Small intestine (tissue), 16 donors: ENCODE measurements at places on chromosomes 2 and 18. TPM values are rescaled to one million over a fixed set of nuclear protein-coding genes. Genes with fewer than 3 reads are reported as not detected.
A peak's percentile ranks its signal among the peaks of the same experiment; 100 is the strongest.

DNA sequence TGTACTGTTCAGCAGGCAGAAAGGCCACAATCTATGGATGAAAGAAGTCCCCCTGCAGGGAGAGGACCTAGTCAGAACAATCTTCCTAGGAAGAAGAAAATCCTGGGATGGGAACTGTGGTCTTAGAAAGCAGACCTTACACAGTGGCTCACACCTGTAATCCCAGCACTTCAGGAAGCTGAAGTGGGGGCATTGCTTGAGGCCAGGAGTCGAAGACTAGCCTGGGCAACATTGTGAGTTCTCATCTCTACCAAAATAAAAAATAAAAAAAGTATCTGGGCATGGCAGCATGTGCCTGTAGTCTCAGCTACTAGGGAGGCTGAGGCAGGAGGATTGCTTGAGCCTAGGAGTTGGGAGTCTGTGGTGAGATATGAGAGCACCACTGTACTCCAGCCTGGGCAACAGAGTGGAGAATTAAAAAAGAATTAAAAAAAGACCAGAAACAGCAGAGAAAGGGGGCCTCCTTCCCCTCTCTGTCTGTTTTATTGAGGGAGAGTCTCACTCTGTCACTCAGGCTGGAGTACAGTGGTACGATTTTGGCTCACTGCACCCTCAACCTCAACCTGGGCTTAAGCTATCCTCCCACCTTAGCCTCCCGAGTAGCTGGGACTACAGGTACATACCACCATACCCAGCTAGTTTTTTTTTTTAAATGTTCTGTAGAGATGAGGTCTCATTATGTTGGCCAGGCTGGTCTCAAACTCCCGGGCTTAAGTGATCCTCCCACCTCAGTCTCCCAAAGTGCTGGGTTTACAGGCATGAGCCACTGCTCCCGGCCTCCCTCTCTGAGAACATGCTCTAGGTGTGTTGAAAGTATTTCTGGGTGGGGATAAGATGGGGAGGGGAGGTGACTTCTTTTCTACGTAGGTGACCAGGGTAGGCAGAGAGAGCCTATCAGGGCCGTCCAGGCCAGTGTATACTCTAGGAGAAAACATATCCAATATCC, 7.4 kb downstream of the RHOB start:
- no peak overlapping the region for H3K4me3 ChIP-seq
- H3K27me3 ChIP-seq: no peaks in the 10 kb centered on the region
- no peak for DNase-seq
- H3K27ac ChIP-seq: no peak overlapping the region

DNA sequence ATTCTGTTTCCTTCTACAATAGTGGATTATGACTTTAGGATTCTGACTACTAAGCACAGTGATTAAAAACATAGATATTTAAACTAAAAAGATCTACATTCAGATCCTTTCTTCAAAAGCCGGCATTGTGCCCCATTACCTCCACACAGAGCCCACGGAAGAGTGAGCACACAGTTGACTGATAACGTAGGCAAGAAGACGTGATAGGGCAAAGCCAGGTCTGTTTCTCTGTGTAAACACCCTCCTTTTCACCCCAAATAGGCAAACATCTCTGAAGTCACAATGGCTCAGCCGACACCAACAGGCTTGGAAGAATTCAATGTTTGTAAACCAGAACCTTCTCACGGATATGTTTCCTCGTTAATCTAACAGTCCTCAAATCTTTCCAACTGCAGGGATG, 302.9 kb downstream of the CMPK2 start:
- H3K27me3 ChIP-seq: no peaks in the 10 kb centered on the region
- no peak overlapping the region for H3K4me3 ChIP-seq
- no peak for DNase-seq
- no peaks in the 10 kb centered on the region for H3K36me3 ChIP-seq

The KRTCAP3 gene
- 61.6 TPM for polyA plus RNA-seq

DNA sequence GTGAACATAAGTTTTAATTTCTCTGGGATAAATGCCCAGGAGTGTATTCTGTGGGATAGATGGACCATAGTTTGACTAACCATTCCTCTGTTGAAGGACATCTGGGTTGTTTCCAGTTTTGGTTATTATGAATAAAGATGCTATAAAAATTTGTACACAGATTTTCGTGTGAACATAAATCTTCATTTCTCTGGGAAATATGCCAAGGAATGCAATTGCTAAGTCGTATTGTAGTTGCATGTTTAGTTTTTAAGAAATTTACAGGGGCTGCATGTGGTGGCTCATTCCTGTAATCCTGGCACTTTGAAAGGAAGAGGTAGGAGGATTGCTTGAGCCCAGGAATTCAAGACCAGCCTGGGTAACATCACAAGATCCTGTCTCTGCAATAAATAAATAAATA, 6.9 kb upstream of the SLC11A1 start:
- no peak overlapping the region for H3K4me3 ChIP-seq
- no peak overlapping the region for H3K27ac ChIP-seq
- H3K4me1 ChIP-seq: no peaks in the 10 kb centered on the region
- H3K36me3 ChIP-seq: no peaks in the 10 kb centered on the region
- H3K27me3 ChIP-seq: no peaks in the 10 kb centered on the region

DNA sequence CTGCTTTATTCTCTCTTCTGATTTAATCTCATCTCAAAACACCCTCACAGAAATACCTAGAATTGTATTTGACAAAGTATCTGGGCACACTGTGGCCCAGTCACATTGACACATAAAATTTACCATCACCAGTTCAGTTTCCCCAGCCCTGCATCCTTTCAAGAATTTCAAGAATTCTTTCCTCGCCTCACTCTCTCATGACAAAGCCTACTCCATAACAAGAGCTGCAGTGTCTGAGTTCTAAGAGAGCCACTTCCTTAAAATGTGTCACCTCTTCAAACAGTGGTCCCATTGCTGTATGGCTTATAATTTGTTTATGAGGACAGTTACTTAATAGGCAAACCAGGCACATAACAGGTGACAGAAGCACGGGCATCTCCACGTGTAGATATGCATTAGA, 90.9 kb upstream of the STK39 start:
- no peak overlapping the region for H3K4me3 ChIP-seq
- DNase-seq: no peak
- H3K36me3 ChIP-seq: no peaks in the 10 kb centered on the region
- H3K27me3 ChIP-seq: no peaks in the 10 kb centered on the region
- H3K27ac ChIP-seq: no peak overlapping the region

GRCh38 chr2:10163498-10164486, 41.3 kb downstream of the RRM2 start:
- peaks cover 2% of the 10 kb centered on the region for H3K4me1 ChIP-seq
- no peak overlapping the region for H3K27ac ChIP-seq
- H3K27me3 ChIP-seq: no peaks in the 10 kb centered on the region
- DNase-seq: no peak
- peaks cover 9% of the 10 kb centered on the region for H3K36me3 ChIP-seq

GRCh38 chr18:55573386-55573785, 14.6 kb downstream of the TCF4 start:
- DNase-seq: no peak
- H3K4me3 ChIP-seq: no peak overlapping the region
- H3K36me3 ChIP-seq: no peaks in the 10 kb centered on the region
- no peak overlapping the region for H3K27ac ChIP-seq
- no peaks in the 10 kb centered on the region for H3K27me3 ChIP-seq

GRCh38 chr2:148900350-148900837, 25.4 kb downstream of the KIF5C start:
- H3K27me3 ChIP-seq: no peaks in the 10 kb centered on the region
- H3K36me3 ChIP-seq: no peaks in the 10 kb centered on the region
- H3K4me3 ChIP-seq: no peak overlapping the region

DNA sequence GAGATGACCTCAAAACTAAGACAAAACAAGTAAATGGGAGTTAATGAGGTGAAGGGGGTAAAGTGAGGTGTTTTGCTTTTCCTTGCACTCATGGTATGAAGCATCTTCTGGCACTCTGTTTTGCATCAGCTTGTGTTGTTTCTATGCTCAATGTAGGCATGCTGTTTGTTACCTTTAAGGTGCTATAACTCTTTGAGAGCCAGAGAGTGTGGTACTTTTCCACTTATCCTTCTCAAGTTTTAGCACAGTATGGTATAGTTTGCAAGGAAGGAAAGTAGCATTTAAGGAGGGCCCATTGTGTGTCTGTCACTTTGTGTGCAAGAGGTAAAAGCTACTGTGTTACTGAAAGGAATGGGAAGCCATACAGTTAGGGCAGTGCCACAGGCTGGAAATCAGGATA, 17.5 kb upstream of the CXCR4 start:
- H3K36me3 ChIP-seq: no peaks in the 10 kb centered on the region
- H3K27ac ChIP-seq: peak overlapping the region; percentile 86
- peaks cover 2% of the 10 kb centered on the region for H3K27me3 ChIP-seq

- no peak for DNase-seq
- H3K27me3 ChIP-seq: no peaks in the 10 kb centered on the region
- no peaks in the 10 kb centered on the region for H3K36me3 ChIP-seq
- no peak overlapping the region for H3K4me3 ChIP-seq
- no peaks in the 10 kb centered on the region for H3K4me1 ChIP-seq
These were observed 373.3 kb upstream of the RAB12 start for GRCh38 chr18:8235894-8236293.

DNA sequence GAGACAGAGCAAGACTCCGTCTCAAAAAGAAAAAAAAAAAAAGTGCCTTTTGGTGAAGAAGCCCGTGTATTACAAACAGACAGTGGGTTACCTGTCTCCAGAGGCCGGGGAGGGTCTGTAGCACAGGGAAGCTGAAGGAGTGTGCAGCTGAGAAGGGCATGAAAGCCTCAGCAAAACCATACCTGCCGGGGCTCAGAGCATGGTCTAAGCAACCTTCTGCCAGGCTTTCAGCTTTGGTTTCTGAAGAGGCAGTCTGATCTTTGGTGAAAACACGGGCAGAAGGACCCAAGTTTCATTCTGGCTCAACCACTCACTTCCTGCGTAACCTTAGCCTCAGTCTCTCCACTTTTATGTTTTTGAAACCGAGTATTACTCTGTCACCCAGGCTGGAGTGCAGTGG, 21.5 kb downstream of the SH2D6 start:
- no peak overlapping the region for H3K4me3 ChIP-seq
- H3K27me3 ChIP-seq: no peaks in the 10 kb centered on the region
- H3K36me3 ChIP-seq: no peaks in the 10 kb centered on the region
- H3K27ac ChIP-seq: no peak overlapping the region
- DNase-seq: no peak
- H3K4me1 ChIP-seq: peaks cover 37% of the 10 kb centered on the region

The FHOD3 gene
- polyA plus RNA-seq: 0.22 TPM

GRCh38 chr2:112129060-112129459, 9.1 kb upstream of the FBLN7 start:
- no peak for DNase-seq
- H3K4me3 ChIP-seq: no peak overlapping the region
- no peaks in the 10 kb centered on the region for H3K27me3 ChIP-seq
- H3K4me1 ChIP-seq: no peaks in the 10 kb centered on the region

- H3K36me3 ChIP-seq: no peaks in the 10 kb centered on the region
- peaks cover 3% of the 10 kb centered on the region for H3K27me3 ChIP-seq
- H3K4me1 ChIP-seq: no peaks in the 10 kb centered on the region
These were observed 25.7 kb downstream of the CYP27C1 start for GRCh38 chr2:127194447-127194846.

GRCh38 chr2:17827785-17828184, 11.5 kb downstream of the MSGN1 start:
- H3K4me3 ChIP-seq: no peak overlapping the region
- H3K27me3 ChIP-seq: no peaks in the 10 kb centered on the region
- H3K4me1 ChIP-seq: peaks cover 2% of the 10 kb centered on the region
- no peaks in the 10 kb centered on the region for H3K36me3 ChIP-seq

The UGT1A8 gene
- 6.5 TPM for polyA plus RNA-seq

The C2orf74 gene
- polyA plus RNA-seq: 21.6 TPM

DNA sequence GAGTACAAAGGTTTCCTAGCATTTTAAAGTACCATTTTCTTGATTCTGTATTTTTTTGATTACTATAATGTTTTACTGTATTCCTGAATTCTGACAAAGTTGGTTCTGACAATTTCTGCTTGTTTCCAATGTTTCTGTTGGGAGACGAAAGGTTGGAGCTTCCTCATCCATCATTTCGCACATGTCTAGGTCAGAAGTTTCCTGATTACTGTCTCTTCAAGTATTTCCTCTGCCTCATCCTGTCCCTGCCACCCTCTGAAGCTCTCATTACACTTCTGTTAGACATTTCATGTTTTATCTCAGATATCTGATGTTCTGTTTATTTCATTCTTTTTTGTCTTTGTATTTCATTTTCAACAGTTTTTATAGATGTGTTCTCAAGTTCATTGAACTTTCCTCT, 895.8 kb downstream of the TSN start:
- no peaks in the 10 kb centered on the region for H3K36me3 ChIP-seq
- H3K4me3 ChIP-seq: no peak overlapping the region
- no peaks in the 10 kb centered on the region for H3K4me1 ChIP-seq
- H3K27me3 ChIP-seq: no peaks in the 10 kb centered on the region

- H3K36me3 ChIP-seq: no peaks in the 10 kb centered on the region
- no peak for DNase-seq
- H3K4me1 ChIP-seq: no peaks in the 10 kb centered on the region
- H3K27ac ChIP-seq: no peak overlapping the region
- H3K27me3 ChIP-seq: no peaks in the 10 kb centered on the region
These were observed 591.6 kb downstream of the ERBB4 start for GRCh38 chr2:211946960-211947359.

GRCh38 chr2:174059178-174059883, 94.2 kb upstream of the SP3 start:
- H3K27me3 ChIP-seq: no peaks in the 10 kb centered on the region
- H3K4me3 ChIP-seq: no peak overlapping the region
- H3K27ac ChIP-seq: no peak overlapping the region
- peaks cover 2% of the 10 kb centered on the region for H3K4me1 ChIP-seq
- no peaks in the 10 kb centered on the region for H3K36me3 ChIP-seq

DNA sequence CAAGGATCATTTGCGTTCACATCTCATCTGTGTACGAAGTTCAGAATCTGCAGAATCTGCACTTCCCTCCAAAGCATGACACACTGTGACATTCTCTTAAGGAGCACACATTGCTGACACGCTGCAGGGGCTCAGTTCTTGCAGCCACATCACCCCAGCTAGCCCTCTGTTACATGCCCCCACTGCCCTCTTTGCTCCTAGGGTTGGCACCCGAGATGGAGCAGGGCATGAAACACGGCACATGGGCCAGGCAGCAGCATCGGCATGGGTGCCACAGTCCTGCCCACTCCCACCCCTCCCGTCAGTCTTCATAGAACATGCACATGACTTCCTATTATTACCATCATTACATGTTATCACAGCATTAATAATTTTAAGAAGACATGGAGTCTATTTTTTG, 76.4 kb downstream of the COL6A3 start:
- no peaks in the 10 kb centered on the region for H3K27me3 ChIP-seq
- no peak overlapping the region for H3K4me3 ChIP-seq
- no peak for DNase-seq
- H3K27ac ChIP-seq: no peak overlapping the region
- no peaks in the 10 kb centered on the region for H3K36me3 ChIP-seq
- H3K4me1 ChIP-seq: no peaks in the 10 kb centered on the region
